ENCODE measurements at places on chromosomes 7 and 10.
A peak's percentile ranks its signal among the peaks of the same experiment; 100 is the strongest.

DNA sequence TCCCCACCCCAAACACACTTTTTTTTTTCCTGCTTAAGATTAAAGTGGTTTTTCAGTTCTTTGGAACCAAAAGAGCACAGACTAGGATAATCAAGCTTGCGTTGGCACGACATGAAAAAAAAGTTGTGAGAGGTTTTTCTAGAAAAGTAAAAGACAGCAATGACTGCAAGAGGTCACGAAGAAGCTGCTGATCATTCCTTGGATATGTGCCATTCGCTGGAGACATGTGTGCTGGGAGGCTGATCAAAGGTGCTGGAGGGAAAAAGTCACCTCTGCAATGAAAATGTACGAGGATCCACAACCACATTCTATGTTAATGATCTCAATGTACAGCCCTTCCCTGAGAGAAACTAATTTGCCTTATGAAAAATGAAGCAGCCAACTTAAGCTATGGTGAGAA lies 5.4 kb downstream of the AKR1B1 start:
- no peak for DNase-seq

- DNase-seq = peak; percentile 74
Observed at GRCh38 chr7:15643000-15643705, 43.3 kb downstream of the MEOX2 start.

GRCh38 chr10:32253276-32253675 lies 93.7 kb downstream of the EPC1 start:
- peak; percentile 43 for DNase-seq

- peak; percentile 34 for DNase-seq
Observed at GRCh38 chr7:43906331-43907010, at the start of gene URGCP. URGCP (minus strand) TSS chr7:43906596; CDS start chr7:43906575, 21 bp downstream.

DNA sequence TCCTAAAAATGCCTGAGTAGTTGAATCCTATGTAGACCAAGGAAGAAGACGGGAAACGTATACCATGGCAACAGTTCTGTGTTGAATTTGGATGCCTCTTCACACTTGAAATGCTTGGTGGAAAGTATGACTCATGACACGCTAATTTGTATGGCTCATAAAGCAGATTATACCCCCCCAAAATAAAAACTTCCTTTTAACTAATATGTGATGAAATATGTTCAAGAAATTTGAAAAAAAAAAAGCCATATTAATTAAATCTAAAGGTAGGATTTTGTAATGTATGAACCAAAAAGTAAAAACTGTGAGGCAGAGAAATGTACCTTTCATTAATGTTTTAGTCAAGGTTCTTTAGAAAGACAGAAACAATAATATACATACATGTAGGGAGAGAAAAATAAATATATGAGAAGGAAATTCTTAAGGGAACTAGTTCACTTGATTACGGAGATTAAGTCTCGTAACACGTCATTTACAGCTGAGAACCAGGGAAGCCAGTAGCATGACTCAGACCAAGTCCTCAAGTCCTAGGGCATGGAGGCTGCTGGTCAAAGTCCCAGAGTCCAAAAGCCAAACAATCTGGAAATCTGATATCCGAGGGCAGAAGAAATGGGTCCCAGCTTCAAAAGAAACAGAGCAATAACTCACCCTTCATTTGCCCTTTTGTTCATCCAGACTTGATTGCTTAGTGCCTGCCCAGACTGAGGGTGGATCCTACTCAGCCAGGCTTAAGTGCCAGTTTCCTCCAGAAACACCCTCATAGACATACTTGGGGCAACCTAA lies 485.1 kb downstream of the SEMA3D start:
- DNase-seq = peak; percentile 83

All from Caki2 (cell line).